LHCN-M2 (cell line): ENCODE measurements at places on chromosomes 4 and X.

DNA sequence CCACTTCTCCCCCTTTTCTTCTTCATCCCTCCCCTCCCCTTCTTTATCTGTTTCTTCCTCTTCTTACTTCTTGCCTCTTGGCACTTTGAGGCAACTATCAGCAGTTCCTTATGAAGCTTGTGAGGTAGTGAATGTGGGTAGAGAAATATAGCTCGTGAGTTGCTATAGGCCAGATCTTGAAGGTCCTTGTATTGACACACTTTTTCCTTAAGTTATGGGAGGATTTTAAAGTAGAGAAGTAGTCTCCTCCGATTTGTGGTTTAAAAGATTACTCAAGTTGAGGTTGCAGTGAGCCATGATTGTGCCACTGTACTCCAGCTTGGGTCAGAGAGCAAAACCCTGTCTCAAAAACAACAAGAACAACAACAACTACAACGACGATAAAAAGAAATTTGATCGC is 3.4 kb upstream of the RRAGB start:
- DNase-seq: no peak

DNA sequence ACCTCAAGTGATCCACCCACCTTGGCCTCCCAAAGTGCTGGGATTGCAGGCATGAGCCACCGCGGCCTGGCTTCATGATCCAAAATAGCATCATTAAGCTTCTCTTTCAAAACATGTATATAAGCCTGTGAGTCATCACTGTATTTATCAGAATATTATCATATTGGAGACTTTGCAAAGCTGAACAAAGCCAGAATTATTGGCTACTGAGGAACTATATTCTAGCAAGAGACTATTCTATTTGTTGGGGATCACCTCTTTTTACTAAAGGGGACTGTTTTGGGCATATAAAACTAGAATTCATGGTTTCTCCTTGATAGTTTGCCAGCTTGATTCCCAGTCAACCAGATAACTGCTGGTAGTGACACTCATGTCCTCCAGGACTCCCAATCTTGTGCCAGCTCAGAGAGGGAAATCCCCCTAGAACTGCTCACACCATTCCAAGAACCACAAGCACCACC is 40.1 kb downstream of the TET2 start:
- peak; percentile 46 for DNase-seq

DNA sequence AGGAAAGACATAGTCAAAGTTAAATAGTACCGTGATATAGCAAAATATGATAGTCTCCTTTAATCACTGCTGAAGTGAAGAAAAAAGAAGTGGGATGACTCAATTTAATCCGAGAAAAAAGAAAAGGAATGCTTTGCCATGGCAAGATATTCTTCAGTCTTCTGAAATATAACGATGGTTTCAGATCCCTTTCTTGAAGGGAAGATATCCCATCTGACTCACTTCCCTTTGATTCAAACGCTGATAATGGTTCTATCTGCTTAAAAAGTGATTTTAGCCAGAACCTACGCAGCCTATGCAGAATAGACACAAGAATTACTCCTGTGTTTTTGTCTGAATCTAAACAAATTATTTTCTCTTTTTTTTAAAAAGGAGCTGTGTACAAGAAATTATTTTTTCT is 68.1 kb upstream of the FTHL17 start:
- no peak for DNase-seq

DNA sequence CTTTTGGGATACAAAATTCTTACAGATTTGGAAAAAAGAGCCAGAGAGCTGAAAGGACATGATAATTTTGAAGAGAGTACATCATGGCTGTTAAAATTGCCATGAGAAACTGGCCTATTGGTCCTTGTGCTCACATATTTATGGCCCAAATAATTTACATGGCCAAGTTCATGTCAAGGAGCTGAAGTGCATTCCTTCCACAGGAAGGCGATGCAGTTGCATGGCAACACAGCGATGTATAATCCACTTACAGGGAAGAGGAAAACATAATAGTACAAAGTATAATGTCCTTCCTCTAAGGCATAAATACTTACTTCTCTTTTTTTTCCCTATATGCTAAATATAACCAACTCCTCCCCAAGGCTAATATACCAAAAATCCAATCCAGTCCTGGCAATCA is 914.5 kb upstream of the AGA start:
- DNase-seq: no peak

DNA sequence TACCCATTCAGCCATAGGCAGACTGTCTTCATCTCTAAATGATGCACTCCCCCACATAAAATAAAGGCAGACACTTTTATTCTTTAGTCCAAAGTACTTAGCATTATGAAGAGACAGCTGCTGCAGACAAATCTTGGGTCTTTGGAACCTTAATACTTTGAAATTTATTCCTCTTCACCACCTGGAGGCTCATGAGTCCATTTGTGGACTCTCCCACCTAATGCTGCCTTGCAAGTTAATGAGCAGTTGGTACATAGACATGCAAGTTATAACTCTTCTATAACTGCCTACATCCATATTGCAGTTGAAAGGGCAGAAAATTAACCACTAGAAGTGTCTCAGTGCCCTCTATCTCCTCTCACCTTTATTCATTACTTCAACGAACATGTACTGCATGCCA is 118.6 kb upstream of the CPEB2 start:
- no peak for DNase-seq

- no peak for DNase-seq
Observed at GRCh38 chrX:17433965-17434364, 59.0 kb downstream of the NHS start.

GRCh38 chr4:139875411-139875825 is 209.8 kb downstream of the MGST2 start:
- no peak for DNase-seq

DNA sequence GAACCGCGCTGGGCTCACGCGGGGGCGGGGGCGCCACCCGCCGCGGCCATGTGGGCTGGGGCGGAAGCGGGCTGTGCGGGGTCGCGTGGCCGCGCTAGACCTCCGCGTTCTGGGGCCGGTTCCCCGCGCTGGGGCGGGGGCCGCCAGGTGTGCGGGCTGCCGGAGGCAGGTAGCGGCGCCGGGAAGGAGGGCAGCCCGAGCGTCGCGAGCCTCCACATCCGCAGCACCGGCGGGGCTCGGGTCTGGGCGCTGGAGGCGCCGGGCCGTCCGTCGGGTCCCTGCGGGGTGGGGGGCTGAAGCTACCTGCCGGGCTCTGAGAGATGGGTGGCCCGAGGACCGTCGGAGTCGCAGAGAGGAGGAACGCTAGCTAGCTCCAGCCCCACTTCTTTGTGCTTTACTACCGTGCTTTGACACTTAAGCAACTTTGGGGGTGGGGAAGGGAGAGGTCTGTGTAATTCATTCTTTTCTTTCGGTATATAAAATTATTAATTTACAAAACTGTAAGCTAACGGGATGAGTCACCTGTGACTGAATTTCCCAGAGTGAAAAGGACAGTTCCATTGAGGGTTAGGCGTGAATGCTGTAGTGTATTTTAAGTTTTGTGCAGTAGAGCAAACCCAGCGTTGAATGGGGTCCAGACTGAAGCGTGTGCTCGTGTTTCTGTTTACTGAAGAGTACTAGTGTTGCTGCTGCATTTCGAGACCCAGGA is 689 bp downstream of the METAP1 start:
- DNase-seq: peak; percentile 33

- DNase-seq: no peak
Observed at GRCh38 chr4:11441194-11441556, 12.5 kb upstream of the HS3ST1 start.

- no peak for DNase-seq
Observed at GRCh38 chr4:1759818-1760223, 33.3 kb upstream of the FGFR3 start.

DNA sequence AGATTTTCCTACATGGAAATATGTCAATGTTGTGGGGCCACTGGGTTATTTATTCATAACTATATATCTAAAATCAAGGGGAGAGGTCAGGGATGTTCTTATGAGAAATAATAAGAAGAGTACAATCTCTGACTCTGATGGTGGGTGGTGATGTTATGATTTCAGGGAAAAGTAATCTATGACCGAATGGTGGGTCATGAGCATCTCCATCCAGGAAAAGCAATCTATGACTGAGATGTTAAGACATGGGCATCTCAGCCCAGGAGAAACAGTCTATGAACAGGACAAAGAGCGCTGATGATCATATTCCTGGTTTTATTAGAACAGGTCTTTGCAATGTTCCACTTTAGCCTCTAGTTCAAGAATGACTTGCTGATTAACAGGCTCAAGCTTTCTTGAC is 137.1 kb downstream of the ARSF start:
- no peak for DNase-seq

- DNase-seq: no peak
Observed at GRCh38 chr4:86788826-86789225, 60.4 kb downstream of the SLC10A6 start.

DNA sequence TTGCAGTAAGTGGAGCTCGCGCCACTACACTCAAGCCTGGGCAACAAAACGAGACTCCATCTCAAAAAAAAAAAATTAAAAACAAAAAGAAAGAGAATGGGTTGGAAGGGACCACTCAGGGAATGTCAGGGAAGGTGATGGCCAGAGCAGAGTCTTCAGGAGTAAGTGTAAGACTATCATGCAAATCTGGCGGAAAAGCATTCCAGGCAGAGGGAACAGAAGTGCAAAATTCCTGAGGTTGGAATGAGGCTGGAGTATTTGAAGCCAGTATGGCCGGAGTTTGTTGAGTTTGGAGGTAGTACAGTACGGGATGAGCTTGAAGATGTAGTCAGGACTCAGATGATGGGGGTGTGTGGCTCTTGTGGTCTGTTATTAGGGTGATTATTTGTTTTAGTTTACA is 7.4 kb downstream of the GALNT7 start:
- DNase-seq: no peak

DNA sequence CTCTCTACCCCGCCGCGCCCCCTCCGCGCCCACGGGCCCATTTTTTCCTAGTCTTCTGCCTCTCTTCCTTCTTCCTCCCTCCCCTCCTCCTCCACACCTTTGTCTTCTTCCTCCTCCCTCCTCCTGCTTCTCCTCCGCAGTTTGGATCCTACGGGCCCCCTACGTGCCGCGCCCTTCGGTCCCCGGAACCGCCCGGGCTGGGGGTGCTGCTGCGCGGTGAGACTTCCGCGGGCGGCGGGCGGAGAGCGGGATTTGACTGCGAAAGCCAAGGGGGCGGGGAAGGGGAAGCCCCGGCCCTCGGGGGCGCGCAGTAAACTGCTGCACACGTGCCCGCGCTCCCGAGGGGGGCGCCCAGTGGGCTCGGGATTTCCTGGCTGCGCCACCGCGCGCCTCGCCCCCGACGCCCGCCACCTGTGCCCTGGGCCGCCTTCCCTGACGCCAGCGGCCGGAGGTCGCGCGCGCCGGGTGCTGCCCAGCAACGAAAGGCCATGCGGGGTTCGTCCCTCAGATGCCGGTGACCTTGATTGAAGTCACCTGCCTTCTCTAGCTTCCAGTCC is 3.3 kb upstream of the NKX3-2 start:
- no peak for DNase-seq

- DNase-seq: no peak
Observed at GRCh38 chrX:7852166-7852565, 9.2 kb downstream of the VCX start.

DNA sequence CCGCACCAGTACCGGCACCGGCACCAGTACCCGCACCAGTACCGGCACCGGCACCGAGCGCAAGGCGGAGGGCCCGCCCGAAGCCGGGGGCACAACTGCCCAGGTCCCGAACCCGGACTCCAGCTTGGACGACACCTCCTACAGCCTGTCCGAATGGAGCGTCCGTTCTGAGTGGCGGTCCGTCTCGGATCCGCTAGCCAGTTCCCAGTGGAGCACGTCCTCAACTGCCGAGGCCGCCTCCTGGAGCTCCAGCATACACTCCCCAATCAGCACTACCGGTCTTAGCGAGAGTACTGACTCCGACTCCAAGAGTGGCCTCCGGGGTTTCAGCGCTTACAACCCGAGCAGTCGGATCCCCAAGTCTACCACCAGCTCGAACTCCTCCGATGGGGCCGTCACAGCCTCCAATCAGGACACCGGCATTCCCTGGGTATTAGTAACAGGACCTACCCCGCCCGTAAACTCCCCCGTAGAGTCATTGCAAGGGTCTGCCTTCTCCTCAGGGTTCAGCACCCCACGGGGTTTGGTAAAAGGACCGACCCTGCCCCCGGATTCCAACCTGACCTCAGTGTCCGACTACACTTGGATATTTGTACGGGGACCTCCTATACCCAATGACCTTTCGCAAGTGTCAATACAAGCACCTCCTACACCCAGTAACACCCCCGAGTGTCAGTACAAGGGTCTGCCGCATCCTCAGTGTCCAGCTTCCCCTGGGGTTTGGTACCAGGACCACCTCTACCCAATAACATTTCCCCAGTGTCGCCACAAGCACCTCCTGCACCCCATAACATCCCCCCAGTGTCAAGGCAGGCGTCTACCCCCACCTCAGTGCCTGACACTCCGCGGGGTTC is 721 bp upstream of the MAOA start:
- DNase-seq: peak; percentile 45

DNA sequence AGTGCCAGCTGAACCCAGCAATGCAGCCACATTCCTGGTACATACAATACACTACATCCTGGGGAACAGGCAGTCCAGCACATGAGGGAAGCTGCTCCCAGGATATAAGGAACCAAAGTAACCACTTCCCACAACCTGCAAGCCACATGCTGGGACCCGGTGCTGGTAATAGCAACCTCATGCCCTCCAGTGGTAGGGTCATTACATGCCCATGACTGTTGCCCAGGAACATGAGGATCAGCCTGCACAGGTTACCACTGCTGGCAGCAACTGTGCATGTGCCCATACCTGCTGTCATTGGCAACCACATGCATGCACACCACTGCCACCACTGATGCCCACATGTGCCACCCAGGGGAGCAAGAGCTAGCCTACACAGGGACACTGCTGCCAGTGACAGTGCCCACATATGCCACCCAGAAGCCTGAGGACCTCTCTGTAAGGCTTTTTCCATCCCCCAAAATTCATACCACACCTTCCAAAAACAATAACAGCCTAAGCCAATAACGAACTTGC is 1982.5 kb downstream of the ARAP2 start:
- peak; percentile 9 for DNase-seq

GRCh38 chr4:47669946-47670345 is 167.9 kb downstream of the CORIN start:
- peak; percentile 92 for DNase-seq

- peak; percentile 99 for DNase-seq
Observed at GRCh38 chr4:48830706-48831531, at the start of gene OCIAD1. Gene OCIAD1 (plus strand): TSS chr4:48831088. CDS start chr4:48832625, 1,537 bp downstream.

- DNase-seq: no peak
Observed at GRCh38 chr4:88446124-88446523, 10.8 kb upstream of the HERC5 start.

DNA sequence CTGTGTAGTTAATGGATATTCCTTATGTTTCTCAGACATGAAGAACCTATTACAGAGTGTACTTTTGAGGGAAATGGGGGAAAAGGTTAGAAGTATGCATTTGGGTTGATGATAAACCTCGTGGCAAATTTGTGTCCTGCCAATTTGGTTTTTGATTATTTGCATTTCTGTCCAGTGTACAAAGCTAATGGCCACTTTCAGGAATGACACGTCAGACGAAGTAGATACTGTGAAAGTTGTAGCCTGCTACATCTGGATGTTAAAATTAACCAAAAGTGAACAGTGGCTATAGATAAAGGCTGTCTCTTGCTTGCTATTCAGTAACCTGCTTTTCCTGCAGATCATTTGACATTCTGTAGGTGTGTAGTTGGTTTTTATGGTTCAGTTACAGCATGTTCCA is 1.0 kb downstream of the PRDX4 start:
- DNase-seq: no peak

- DNase-seq: no peak
Observed at GRCh38 chr4:84495794-84496261, 3.3 kb downstream of the NKX6-1 start.

GRCh38 chr4:69707807-69708206 is 52.6 kb downstream of the SULT1B1 start:
- no peak for DNase-seq
